ENCODE measurements at places on chromosomes 1 and 21. TPM values are rescaled to one million over a fixed set of nuclear protein-coding genes. Genes with fewer than 3 reads are reported as not detected.

DNA sequence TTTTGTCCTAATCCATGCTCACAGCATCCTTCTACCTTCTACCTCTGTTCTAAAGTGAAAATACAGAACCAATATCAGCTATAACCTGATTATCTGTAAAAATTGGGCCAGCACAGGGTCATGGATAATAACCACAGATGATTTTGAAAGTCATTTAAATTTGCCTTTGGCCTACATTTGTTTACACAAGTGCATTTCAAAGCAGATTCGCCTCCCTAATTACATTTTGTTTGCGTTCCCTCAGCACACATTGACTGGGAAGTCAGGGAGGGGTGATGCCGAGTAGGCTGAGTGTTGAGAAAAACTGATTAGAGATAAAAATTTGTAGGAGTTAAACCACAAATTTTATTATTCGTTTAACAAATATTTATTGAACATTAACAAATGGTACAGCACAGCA is 19.2 kb upstream of the RGS8 start:
- no peak for DNase-seq

- DNase-seq = peak; percentile 60
Measured at GRCh38 chr21:41304068-41304720, 12.4 kb upstream of the FAM3B start.

- no peak for DNase-seq
Measured at GRCh38 chr1:230907472-230908205, 39.3 kb upstream of the C1orf198 start.

DNA sequence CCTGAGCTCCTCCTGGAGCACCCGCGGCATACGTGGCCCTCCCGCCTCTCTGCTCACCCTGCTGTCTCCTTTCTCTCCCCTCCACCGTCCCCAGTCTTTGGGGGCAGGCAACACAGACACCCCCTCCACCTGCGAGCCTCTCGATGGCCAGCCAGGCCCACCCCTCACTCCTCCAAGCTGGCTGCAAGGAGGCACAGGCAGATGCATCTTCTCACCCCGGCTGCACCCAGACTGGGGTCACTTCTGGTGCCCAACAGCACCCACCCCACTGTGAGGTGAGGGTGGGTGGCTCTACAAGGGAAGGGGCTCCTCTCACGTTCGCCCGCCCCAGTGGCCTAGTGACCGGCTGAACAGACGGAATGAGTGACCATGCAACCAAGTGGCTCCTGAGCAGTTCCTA is 108.0 kb upstream of the ARHGEF16 start:
- peak; percentile 58 for DNase-seq

Gene CACNA1S
- total RNA-seq = 0.30 TPM

Gene PARP1
- 93.2 TPM for total RNA-seq
